ENCODE measurements at places on chromosomes 6 and 20. TPM values are rescaled to one million over a fixed set of nuclear protein-coding genes. Genes with fewer than 3 reads are reported as not detected.

The ZNF341 gene
- 3.7 TPM for total RNA-seq

The PRSS35 gene
- 0.05 TPM for total RNA-seq

The SLC22A7 gene
- not detected for total RNA-seq

The NKX2-2 gene
- total RNA-seq: not detected

The METTL24 gene
- total RNA-seq: not detected

The MDFI gene
- 0.67 TPM for total RNA-seq

The HEY2 gene
- total RNA-seq: 0.06 TPM

The POPDC3 gene
- total RNA-seq: 21.9 TPM

The CDSN gene
- not detected for total RNA-seq

The RAD21L1 gene
- not detected for total RNA-seq

The KCNK5 gene
- 1.0 TPM for total RNA-seq

The GLP1R gene
- not detected for total RNA-seq

The OR2H1 gene
- not detected for total RNA-seq

The IL17F gene
- not detected for total RNA-seq

Measured in A549 treated with Hydrocortisone at 1 μM for 4 hours (cell line).